Tibial artery (tissue), 4 donors: ENCODE measurements at places on chromosomes 16 and 17.

- DNase-seq, result no peak
Observed at GRCh38 chr17:60383379-60383778, 8.6 kb downstream of the USP32 start.

DNA sequence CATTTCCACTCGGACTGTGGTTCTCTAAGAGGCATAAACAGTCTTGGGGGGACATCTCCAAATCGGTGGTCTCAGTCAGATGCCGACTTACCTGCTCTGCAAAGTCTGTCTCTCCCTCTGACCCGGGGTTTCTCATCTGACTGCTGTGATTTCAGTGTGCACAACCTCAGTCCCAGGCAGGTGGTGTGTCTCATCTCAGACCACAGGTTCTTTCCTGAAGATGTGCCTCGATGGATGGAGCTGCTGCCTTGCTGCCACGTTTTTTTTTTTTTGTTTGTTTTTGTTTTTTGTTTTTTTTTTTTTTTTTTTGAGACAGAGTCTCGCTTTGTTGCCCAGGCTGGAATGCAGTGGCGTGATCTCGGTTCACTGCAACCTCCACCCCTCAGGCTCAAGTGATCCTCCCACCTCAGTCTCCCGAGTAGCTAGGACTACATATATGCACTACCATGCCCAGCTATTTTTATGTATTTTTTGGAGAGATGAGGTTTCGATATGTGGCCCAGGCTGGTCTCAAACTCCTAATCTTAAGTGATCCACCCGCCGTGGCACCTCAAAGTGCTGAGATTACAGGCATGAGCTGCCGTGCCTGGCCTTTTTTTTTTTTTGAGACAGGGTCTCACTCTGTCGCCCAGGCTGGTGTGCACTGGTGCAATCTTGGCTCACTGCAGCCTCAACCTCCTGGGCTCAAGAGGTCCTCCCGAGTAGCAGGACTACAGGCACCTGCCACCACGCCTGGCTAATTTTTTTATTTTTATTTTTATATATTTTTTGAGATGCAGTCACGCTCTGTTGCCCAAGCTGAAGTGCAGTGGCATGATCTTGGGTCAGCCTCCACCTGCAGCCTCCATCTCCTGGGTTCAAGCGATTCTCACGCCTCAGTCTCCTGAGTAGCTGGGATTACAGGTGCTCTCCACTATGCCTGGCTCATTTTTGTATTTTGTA is 15.4 kb downstream of the SPIRE2 start:
- DNase-seq, result no peak

DNA sequence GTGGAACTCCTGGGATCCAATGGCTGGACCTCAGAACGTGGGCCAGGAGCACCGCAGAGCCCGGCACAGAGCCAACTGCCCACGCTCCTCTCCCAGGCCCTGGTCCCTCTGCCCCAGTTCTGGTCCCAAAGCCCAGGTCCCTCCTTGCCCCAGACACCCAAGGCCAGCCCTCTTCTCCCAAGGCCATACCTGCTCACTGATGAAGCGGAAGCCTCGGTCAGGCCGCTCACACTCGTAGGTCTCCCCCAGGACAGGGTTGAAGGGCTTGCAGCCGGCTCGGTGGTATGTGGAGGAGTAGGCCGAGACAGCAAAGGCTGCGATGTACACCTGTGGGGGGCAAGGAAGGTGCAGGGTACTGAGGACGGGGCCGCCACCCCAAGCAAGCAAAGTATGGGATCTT is 8.5 kb downstream of the OSBPL7 start:
- no peak for DNase-seq

- DNase-seq, result no peak
Observed at GRCh38 chr16:89720551-89720812, 216 bp downstream of the VPS9D1 start.

GRCh38 chr17:41177727-41178271 is at the start of gene KRTAP4-2:
Gene KRTAP4-2, minus strand, starts transcription at chr17:41178221. Its CDS starts 57 bp downstream, at chr17:41178164.
- DNase-seq, result no peak

GRCh38 chr17:13355054-13355453 is 246.7 kb downstream of the HS3ST3A1 start:
- DNase-seq, result no peak
